NCI-H1436 treated with DMSO at 0.1 percent for 48 hours (cell line): ENCODE measurements at places on chromosomes 3 and 15.

GRCh38 chr3:144369129-144369879 is 397.7 kb downstream of the DIPK2A start:
- no peak for DNase-seq

GRCh38 chr3:146542179-146542578 is 2.2 kb downstream of the PLSCR1 start:
- no peak for DNase-seq

GRCh38 chr15:39874890-39875549 is 45.0 kb downstream of the GPR176 start:
- DNase-seq: peak; percentile 14

DNA sequence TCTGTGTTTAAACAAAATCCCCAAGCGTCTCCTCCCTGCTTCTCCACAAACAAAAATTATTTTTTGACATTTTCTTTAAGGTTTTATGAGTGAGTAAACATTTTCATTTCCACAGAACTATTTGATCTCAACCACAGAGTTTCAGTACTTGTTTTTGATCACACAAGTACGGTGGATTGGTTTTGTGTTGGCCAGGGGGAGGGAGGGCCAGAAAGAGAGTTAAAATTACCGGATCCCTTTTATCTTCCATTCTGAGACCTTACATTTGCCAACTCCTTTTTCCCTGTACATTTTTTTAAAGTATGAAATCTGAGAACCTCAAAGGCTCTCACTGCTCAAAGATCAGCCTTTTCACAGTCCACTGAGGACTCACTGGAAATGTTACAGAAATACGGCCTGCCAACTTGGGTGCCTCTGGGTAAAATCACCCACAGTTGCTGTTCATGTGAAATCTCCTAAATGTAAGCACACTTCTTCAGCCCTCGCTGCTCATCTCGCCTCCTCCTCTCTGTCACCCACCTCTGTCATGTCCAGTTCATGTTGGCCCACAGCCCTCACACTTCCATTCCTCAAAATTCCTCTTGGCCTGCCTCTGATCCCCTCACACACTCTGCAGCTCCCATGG is 1.7 kb downstream of the HOMER2 start:
- DNase-seq: no peak

- no peak for DNase-seq
Measured at GRCh38 chr3:115709093-115709492, 85.8 kb downstream of the GAP43 start.

GRCh38 chr3:81581966-81582599 is 179.4 kb downstream of the GBE1 start:
- no peak for DNase-seq

DNA sequence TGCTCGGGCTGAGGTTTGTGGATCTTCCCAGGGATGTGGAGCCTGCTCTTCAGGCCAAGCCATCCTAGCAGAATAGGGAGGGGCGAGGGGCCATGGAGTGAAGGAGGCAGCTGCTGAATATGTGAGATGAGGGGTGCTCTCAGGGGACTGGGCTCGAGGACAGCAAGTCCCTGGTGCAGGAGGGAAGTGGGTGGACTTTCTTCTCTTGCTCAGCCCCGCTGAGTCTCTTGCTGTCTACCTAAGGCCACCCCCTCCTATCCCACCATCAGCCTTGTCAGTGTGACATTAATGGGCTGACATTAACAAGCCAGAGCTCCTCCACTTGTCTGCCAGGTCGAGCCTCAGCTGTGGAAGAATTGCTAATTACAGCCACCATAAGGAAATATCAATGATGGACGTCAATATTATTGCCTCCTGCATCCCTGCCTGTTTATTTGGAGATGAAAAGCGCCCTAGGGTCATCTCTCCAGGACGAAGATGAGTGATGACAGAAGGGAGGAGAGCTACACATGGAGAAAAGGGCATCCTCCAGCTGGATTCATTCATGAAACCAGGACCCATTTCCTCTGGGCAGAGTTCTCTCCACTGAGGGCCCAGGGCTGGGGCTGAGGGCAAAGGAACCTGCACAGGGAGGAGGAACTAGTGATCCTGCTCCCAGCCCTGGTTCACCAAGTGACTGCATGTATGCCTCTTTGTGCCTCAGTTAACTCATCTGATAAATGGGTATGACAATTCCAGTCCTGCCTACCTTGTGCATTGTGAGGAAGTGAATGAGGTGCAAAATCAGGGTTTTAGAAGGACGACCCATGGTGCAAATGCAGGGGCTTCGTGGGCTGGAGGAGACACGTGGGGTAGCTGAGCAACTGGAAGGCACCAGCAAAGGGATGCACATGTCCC is 34.9 kb upstream of the LINGO1 start:
- DNase-seq: no peak

GRCh38 chr3:164845739-164846138 is 232.6 kb downstream of the SI start:
- DNase-seq: no peak

- no peak for DNase-seq
Measured at GRCh38 chr15:88810446-88810845, 7.2 kb downstream of the ACAN start.

- no peak for DNase-seq
Measured at GRCh38 chr15:78866803-78867202, 5.9 kb upstream of the MORF4L1 start.

GRCh38 chr3:68057637-68058320 is 403.4 kb upstream of the SUCLG2 start:
- DNase-seq: no peak

- no peak for DNase-seq
Measured at GRCh38 chr3:133836497-133837158, 31.0 kb downstream of the SRPRB start.

DNA sequence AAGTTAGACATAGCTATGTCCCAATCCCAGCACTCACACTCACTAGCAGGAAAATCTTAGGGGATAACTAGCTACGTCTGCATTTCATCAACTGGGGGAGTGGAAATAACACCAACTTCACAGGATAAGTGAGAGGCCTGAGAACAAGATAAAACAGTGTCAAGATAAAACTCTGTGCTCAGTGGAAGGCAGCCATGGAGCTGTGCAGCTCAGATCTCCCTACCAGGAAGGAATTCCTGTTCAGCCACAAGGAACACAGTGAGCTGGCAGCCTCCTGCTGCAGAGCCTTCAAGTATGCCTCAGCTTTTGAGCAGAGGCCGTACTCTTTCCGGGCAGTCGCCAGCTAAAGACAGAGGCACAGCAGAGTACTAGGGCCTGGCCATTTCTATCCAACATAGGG is 115.8 kb upstream of the TOPAZ1 start:
- no peak for DNase-seq
